ENCODE measurements at places on chromosomes 2 and 18.

GRCh38 chr2:164430166-164430783, 191.0 kb downstream of the GRB14 start:
- DNase-seq = no peak

- no peak for DNase-seq
Measured at GRCh38 chr2:112811276-112811831, 25.2 kb downstream of the IL1B start.

- DNase-seq = no peak
Measured at GRCh38 chr18:79755496-79756142, 42.1 kb upstream of the KCNG2 start.

DNA sequence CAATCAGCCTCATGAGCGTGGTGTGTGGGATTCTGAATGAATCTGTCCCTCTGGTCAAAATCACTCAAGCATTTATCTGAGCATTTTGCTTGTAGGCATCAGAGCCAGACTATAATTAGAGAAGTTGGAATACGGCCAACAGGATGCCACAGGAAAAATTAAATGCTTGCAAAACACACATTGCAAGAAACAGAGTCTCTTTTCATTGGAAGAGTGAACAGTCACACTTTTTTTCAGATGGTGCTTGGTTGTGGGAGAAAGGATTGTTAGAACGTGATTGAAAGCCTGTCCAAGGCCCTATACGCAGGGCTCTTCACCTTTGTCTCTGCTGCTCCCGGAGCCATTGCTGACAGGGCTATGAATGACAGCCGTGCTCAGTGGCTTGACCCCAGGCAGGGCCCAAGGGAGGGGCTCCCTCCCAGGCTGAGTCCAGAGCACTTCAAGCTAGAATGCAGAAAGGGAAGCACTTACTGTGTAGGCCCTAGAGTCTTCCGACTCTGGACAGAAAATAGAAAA, 59.8 kb downstream of the SNTG2 start:
- no peak for DNase-seq

DNA sequence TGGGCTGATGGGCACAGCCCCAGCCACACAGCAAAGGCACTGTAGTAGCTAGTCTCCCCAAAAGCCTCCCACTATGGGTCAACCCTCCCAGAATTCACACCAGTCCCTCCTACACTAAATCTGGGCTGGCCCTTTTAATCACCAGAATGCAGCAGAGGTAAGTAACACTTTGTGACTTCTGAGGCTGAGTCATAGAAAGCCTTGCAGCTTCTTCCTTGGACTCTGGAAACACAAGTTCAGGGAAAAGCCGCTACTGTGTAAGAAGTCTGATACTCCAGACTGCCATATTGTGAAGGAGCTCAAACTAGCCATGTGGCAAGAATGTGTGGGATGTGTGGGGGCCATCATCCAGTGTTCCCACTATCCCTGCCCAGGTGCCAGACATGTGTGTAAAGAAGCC, 19.0 kb upstream of the SIX2 start:
- no peak for DNase-seq

GRCh38 chr2:46692316-46692715, 213.0 kb downstream of the TMEM247 start:
- no peak for DNase-seq

Measured in activated T-helper 1 cell treated with anti-CD3 and anti-CD28 coated beads, Interleukin-2, amount 50 U/mL, for 16 hours (primary cell).